Tibial artery (tissue), 4 donors: ENCODE measurements at places on chromosomes 4 and X.

GRCh38 chr4:76984788-76985211, 35.2 kb downstream of the SEPTIN11 start:
- no peaks in the 10 kb centered on the region for H3K36me3 ChIP-seq
- H3K4me3 ChIP-seq, result peak overlapping the region; percentile 15

DNA sequence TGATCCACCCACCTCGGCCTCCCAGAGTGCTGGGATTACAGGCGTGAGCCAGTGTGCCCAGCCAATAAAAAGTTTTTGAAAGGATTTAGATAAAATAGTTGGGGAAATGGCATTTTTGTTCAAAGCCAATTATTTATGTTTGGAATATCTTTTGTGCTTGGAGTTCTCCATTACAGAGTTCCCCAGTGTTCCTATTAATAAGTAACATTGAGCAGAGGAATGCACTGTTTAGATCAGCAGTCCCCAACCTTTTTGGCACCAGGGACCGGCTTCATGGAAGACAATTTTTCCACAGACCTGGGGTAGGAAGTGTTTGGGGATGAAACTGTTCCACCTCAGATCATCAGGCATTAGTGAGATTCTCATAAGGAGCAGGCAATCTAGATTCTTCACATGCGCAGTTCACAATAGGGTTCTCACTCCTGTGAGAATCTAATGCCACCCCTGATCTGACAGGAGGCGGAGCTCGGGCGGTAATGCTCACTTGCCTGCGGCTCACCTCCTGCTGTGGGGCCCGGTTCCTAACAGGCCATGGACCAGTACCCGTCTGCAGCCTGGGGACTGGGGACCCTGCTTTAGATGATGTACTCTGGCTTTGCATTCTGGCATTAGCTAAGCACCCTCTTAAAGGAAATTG, 8.3 kb downstream of the PKD2 start:
- H3K4me1 ChIP-seq, result peaks cover 69% of the 10 kb centered on the region
- no peaks in the 10 kb centered on the region for H3K27me3 ChIP-seq
- peaks cover 8% of the 10 kb centered on the region for H3K36me3 ChIP-seq
- peak overlapping the region; percentile 96 for H3K27ac ChIP-seq
- DNase-seq, result no peak

GRCh38 chrX:111661241-111661640, 19.7 kb upstream of the ALG13 start:
- no peak overlapping the region for H3K27ac ChIP-seq
- no peaks in the 10 kb centered on the region for H3K27me3 ChIP-seq
- no peaks in the 10 kb centered on the region for H3K4me1 ChIP-seq
- H3K36me3 ChIP-seq, result no peaks in the 10 kb centered on the region
- H3K4me3 ChIP-seq, result no peak overlapping the region
- no peak for DNase-seq

DNA sequence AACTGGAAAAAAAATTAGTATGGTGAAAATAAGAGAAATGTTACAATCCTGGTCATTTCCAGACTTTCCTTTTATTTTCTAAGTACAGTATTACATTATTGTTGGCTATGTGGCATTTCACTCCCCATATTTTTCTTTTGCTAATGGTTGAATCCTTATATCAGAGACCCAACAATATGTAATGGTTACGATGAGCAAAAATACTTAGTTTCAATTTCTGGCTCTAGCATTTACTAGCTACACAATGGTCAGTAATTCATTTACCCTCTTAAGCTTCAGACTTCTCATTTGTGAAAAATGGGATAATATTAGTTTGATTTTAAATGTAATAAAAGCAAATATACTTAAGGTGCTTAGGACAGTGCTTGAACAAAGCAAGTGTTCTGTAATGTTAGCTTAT, 942.9 kb upstream of the PABPC4L start:
- H3K4me3 ChIP-seq, result no peak overlapping the region
- no peaks in the 10 kb centered on the region for H3K36me3 ChIP-seq
- H3K4me1 ChIP-seq, result no peaks in the 10 kb centered on the region
- no peak for DNase-seq
- no peak overlapping the region for H3K27ac ChIP-seq

GRCh38 chr4:30619679-30620078, 100.5 kb upstream of the PCDH7 start:
- no peaks in the 10 kb centered on the region for H3K27me3 ChIP-seq
- H3K36me3 ChIP-seq, result no peaks in the 10 kb centered on the region
- H3K4me3 ChIP-seq, result no peak overlapping the region
- DNase-seq, result no peak

DNA sequence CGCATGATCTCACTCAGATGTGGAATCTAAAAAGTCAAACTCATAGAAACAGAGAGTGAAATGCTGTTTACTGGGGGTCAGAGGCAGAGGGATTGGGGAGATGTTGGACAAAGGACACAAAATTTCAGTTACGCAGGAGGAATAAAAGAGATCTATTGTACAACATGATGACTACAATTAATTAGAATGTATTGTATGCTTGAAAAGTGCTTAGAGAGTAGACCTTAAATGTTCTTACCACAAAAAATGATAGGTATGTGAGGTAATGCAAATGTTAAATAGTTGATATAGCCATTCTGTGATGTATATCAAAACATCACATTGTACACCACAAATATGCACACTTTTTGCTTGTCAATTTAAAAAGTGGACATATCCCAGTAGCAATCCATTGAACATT, 36.1 kb upstream of the PHKA2 start:
- DNase-seq, result no peak
- H3K4me3 ChIP-seq, result no peak overlapping the region
- no peaks in the 10 kb centered on the region for H3K4me1 ChIP-seq
- no peak overlapping the region for H3K27ac ChIP-seq
- no peaks in the 10 kb centered on the region for H3K27me3 ChIP-seq

GRCh38 chr4:18722748-18723191, 701.2 kb upstream of the LCORL start:
- DNase-seq, result no peak
- no peak overlapping the region for H3K4me3 ChIP-seq
- no peak overlapping the region for H3K27ac ChIP-seq
- H3K4me1 ChIP-seq, result no peaks in the 10 kb centered on the region
- H3K36me3 ChIP-seq, result no peaks in the 10 kb centered on the region

GRCh38 chrX:7552760-7553159, 290.2 kb upstream of the VCX start:
- no peaks in the 10 kb centered on the region for H3K4me1 ChIP-seq
- no peak for DNase-seq
- H3K27me3 ChIP-seq, result no peaks in the 10 kb centered on the region
- H3K36me3 ChIP-seq, result no peaks in the 10 kb centered on the region
- no peak overlapping the region for H3K4me3 ChIP-seq
- no peak overlapping the region for H3K27ac ChIP-seq

GRCh38 chr4:41260116-41260733, 3.5 kb downstream of the UCHL1 start:
- no peaks in the 10 kb centered on the region for H3K27me3 ChIP-seq
- no peak overlapping the region for H3K4me3 ChIP-seq
- no peaks in the 10 kb centered on the region for H3K4me1 ChIP-seq
- no peaks in the 10 kb centered on the region for H3K36me3 ChIP-seq
- H3K27ac ChIP-seq, result no peak overlapping the region
- DNase-seq, result no peak

DNA sequence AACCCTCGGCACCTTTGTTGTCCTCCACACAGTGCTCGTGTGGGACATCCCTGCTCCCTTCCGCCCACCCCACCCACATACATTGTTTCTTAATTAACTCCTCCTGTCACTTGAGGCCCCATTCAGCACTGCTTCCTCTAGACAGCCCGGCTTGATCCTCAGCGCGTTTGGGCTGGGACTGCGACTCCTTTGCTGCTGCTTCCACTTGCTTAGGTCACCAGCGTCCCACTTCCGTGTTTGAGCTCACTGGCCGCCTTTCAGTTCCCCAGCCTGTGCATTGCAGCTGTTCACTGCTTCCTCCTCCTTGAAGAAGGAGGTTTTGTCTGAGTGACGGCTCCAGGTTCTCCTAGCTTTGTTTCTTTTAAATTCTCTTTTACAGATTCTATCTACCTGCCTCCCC, 16.1 kb downstream of the RNF4 start:
- no peaks in the 10 kb centered on the region for H3K27me3 ChIP-seq
- H3K36me3 ChIP-seq, result peaks cover 8% of the 10 kb centered on the region
- peak; percentile 83 for DNase-seq
- no peaks in the 10 kb centered on the region for H3K4me1 ChIP-seq
- no peak overlapping the region for H3K27ac ChIP-seq

GRCh38 chr4:13246107-13246506, 238.0 kb downstream of the RAB28 start:
- no peaks in the 10 kb centered on the region for H3K27me3 ChIP-seq
- no peak overlapping the region for H3K27ac ChIP-seq
- H3K4me1 ChIP-seq, result no peaks in the 10 kb centered on the region
- no peak overlapping the region for H3K4me3 ChIP-seq

DNA sequence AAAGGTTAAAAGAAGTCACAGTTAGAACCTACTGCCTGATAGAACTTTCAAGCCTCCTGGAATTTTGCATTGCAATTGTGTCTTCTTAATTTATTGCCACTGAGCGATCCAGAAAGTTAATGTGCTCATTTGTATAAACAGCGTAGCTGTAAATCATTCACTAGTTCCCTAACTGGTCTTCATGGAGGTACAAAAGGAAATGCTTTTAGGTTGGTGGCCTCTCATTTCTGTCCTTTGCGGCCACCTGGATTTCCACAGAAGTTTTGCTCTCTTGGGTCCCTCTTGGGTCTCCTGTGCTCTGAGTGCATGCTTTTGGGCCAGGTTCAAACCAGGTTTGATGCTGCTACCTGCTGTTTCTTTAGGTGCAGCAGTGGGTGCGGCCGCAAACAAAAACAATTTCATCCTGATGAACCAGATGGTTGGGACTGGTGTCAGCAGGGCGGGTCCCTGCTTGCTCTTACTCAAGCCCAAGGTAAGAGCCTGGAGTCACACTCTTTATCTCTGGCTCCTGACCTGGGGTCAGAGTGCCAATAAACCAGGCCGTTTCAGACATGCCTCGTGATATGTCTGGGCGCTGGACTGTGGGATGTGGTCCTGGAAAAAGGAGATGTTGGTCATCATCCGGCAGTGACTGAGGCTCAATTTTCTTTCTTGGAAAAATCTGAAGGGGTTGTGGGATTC, 270.1 kb downstream of the PTTG2 start:
- DNase-seq, result no peak
- peaks cover 5% of the 10 kb centered on the region for H3K4me1 ChIP-seq
- H3K36me3 ChIP-seq, result no peaks in the 10 kb centered on the region
- H3K27me3 ChIP-seq, result no peaks in the 10 kb centered on the region

GRCh38 chrX:13760426-13760825, 25.9 kb downstream of the OFD1 start:
- H3K36me3 ChIP-seq, result no peaks in the 10 kb centered on the region
- H3K27me3 ChIP-seq, result no peaks in the 10 kb centered on the region
- no peak overlapping the region for H3K27ac ChIP-seq
- no peaks in the 10 kb centered on the region for H3K4me1 ChIP-seq
- no peak overlapping the region for H3K4me3 ChIP-seq

DNA sequence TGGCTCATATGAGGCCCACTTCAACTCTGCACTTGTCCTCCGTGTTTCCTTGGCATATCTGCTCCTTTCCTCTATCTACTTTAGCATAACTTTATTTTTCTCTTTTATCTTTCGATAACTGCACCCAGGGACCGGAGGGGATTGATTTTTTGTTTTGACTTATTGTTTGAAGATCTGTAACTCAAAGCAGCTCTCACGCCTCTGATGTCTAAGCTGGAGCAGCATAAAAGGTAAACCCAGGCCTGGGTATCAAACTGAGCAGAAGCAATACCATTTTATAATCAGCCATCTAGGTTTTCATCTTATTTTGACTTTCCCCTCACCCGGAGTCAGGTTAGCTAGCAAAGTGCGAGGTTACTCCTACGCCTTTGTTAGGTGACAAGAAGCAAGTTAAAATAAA, 28.4 kb downstream of the LEF1 start:
- peaks cover 14% of the 10 kb centered on the region for H3K27me3 ChIP-seq
- DNase-seq, result no peak
- H3K36me3 ChIP-seq, result no peaks in the 10 kb centered on the region
- H3K4me3 ChIP-seq, result no peak overlapping the region

DNA sequence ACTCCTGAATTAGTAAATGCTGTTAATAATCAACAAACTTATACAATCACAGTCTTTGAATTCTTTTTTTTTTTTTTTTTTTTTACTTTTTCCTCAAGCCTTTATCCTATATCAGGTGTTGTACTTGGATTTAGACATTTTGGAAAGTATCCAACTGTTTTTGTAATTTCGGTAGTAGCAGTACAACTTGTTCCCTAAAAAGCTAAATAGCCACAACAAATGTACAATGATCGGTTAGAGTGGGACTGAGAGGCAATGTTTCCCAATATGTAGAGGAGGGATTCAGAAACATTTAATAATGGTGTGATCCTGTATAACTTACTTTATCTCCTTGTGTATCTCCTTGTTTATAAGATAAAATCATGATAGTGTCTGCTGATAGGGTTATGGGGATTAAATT, 343.1 kb downstream of the GRID2 start:
- H3K27me3 ChIP-seq, result no peaks in the 10 kb centered on the region
- H3K36me3 ChIP-seq, result no peaks in the 10 kb centered on the region
- no peak overlapping the region for H3K4me3 ChIP-seq
- no peak overlapping the region for H3K27ac ChIP-seq

- no peaks in the 10 kb centered on the region for H3K36me3 ChIP-seq
- H3K27me3 ChIP-seq, result no peaks in the 10 kb centered on the region
- no peaks in the 10 kb centered on the region for H3K4me1 ChIP-seq
- DNase-seq, result no peak
- H3K27ac ChIP-seq, result no peak overlapping the region
These were observed 64.0 kb downstream of the HHIP start for GRCh38 chr4:144709793-144710525.

DNA sequence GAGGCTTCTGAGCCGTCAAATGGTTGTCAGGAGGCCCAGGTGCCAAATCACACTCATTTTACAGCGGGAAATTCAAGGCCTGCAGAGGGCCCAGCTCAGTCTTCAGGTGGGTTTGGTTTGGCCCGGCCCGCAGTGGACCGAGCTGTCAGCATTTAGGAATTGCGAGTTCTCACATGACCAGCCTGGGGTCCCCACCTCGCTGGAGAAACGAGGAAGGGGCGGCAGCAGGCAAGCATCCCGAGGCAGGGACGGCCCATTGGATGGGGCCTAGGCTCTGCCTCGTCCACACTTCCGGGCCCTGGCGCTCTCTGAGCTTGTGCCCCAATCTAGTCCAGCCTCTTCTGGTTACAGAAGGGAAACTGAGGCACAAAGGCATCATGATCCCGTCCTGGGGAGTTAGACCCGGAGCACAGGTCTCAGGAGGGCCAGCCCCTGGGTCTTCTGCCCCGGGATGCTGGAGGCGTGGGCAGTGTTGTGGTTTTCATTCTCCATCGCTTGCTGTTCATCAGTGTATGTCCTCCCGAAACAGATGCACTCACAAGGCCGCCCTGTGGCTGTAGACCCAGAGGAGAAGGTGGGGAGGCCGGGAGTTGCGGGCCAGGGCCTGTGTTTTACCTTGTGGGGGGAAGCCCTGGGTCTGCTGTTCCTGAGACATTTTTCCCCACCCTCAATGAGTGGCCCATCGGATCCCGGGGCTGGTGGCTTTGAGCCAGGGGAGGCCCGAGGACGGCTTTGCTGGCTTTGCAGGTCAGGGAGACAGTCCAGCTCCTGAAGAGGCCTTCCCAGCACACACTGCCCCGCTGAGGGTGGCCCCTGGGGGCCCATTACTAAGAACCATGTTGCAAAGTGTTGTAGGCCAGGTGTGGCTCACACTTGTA, 8.9 kb downstream of the PSAPL1 start:
- H3K36me3 ChIP-seq, result no peaks in the 10 kb centered on the region
- H3K4me1 ChIP-seq, result no peaks in the 10 kb centered on the region
- DNase-seq, result peak; percentile 15
- H3K27ac ChIP-seq, result no peak overlapping the region
- no peaks in the 10 kb centered on the region for H3K27me3 ChIP-seq

GRCh38 chr4:128782076-128782715, 27.3 kb upstream of the JADE1 start:
- H3K27me3 ChIP-seq, result no peaks in the 10 kb centered on the region
- peak overlapping the region; percentile 22 for H3K27ac ChIP-seq
- H3K4me3 ChIP-seq, result no peak overlapping the region
- no peaks in the 10 kb centered on the region for H3K36me3 ChIP-seq

- no peak overlapping the region for H3K27ac ChIP-seq
- no peak overlapping the region for H3K4me3 ChIP-seq
- H3K4me1 ChIP-seq, result no peaks in the 10 kb centered on the region
These were observed 294.2 kb upstream of the FTHL17 start for GRCh38 chrX:31366041-31366440.
